Stimulated activated naive CD4-positive, alpha-beta T cell treated with Interleukin-2 at 50 U/mL for 16 hours (primary cell): ENCODE measurements at places on chromosomes 6 and 20.
A peak's percentile ranks its signal among the peaks of the same experiment; 100 is the strongest.

DNA sequence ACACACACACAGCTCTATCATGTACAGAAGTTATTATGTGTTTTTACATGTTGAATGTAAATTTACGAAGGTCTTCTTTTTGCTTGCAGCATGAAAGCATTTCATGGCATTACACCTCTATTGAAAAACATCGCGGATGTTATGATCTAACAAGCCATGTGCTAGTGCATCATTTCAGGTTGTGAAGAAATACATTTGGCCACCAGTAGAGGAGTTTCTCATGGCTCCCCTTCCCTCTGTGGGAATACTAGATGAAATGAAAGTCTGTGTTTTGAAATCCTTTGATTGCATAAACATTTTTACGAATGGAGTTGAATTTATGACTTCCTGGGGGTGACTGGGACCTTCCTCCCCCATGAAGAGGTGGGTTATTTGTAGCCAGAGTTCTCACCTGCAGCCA, 17.7 kb downstream of the MAS1 start:
- no peak for DNase-seq

DNA sequence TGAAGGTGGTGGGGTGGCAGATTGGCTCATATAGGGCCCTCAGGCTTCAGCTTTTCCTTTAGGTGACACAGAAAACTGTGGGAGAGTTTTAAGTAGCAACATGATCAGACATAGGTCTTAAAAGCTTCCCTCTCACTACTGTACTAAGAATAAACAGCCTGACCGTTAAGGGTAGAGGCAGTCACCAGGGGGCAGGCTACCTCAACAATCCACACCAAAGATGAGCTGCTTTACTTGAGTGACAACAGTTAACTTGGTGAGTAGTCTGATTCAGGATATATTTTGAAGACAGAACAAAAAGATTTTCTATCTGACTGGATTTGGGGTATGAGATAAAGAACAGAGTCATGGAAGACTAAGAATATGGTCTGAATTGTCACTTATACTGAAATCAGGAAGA, 193.1 kb upstream of the SHLD1 start:
- DNase-seq, result peak; percentile 12

DNA sequence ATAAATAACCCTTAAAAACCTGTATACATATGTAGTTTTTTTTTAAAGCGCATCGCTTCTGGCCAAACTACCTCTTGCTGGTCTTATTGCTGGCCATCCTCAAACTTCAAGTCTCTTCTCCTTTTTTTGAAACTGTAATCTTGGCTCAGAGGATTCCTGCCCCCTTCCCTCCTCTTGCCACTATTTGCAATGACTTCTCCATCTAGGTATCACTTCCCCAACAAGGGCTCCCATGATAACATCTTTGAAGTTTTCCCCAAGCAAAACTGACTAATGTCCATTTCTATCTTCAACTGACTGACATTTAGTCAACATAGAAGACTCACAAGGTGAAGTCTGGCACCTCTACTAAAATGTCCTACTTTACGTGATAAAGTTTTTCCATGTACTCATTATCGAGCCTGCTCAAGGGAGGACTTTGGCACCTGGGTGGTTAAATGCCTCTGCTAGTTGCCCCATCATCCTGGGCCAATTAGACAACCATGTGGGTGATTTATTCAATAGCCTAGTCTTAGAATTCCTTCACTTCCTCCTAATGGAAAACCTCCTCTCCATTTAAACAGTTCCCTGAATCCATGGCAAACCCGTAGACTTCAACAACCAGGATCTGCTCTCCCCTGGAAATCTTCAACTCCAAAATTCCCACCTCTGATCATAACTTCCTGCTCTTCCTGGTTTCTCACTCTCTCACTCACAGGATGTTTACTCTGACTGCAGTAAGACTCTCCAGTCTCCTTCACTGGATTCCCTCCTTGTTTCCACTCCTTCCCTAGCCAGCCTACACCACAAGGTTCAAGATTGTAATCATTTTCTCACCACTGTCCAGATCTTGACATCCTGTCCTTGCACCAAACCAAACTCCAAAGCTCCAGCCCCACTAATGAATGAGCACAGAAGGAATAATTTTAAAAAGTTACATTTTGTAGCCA, 9.4 kb upstream of the PLAGL1 start:
- no peak for DNase-seq

- no peak for DNase-seq
These were observed 48.4 kb upstream of the ZBTB24 start for GRCh38 chr6:109531446-109531845.

DNA sequence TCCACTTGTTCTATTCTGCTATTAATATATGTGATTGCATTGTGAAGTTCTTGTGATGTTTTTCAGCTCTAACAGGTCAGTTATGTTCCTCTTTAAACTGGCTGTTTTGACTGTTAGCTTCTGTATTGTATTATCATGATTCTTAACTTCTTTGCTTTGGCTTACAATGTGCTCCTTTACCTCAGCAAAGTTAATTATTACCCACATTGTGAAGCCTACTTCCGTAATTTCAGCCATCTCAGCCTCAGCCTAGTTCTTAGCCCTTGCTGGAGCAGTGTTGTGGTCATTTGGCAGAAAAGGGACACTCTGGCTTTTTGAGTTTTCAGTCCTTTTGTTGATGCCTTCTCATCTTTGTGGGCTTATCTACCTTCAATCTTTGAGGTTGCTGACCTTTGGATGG, 440.2 kb downstream of the TBC1D32 start:
- DNase-seq, result no peak

DNA sequence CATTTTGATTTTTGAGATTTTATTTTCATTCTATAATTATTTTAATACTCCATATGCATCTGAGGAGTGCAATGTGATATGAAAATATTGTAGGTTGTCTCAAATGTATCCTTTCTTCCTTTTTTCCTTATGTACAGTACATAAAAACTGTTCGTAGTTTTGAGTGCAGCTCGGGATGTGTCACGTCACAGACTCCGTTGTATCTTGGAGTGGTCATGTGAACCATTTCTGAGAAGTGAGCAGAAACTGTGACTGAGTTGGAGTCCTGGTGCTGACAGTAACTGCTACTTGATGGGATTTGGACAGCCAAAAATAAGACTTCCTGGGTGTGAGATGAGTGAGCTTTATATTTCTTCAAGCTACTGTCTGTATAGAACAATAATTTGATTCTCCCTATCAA, 761.4 kb upstream of the MAN1A1 start:
- no peak for DNase-seq
